ENCODE measurements at places on chromosomes 4 and X.

- DNase-seq, result no peak
Observed at GRCh38 chrX:14065800-14066199, 36.1 kb upstream of the GEMIN8 start.

GRCh38 chrX:154028502-154029184, 8.9 kb upstream of the IRAK1 start:
- DNase-seq, result no peak

GRCh38 chrX:53376888-53377287, 45.6 kb downstream of the SMC1A start:
- no peak for DNase-seq

GRCh38 chrX:82711457-82711856, 796.6 kb upstream of the POU3F4 start:
- DNase-seq, result no peak

- no peak for DNase-seq
Observed at GRCh38 chrX:146346102-146346501, 463.5 kb upstream of the CXorf51B start.

GRCh38 chrX:80792205-80792604, 17.5 kb downstream of the BRWD3 start:
- DNase-seq, result no peak

DNA sequence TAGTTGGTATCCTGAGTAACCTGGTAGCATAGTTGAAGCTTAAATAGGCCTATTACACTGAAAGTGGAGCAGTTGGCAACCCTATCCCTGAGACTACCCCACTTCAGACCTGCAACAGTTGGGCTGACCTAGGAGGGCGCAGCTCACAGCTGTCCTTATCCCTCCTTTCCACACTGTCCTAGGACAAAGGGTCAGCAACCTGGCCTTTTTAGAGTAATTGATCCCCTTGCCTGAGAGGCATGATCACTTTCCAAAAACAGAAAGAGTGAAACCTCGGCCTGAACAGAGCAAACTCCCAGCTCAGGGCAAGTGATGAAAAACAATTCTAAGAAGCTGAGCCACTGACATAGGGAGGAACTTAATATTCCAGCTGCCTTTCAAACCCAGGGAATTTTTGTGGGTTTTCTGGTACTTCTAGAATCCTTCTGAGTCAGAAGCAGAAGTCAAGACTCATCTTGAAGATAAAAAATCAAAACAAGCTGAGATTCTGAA, 94.9 kb upstream of the MYOZ2 start:
- no peak for DNase-seq

- DNase-seq, result no peak
Observed at GRCh38 chr4:3765271-3766035, 732 bp upstream of the ADRA2C start.

- no peak for DNase-seq
Observed at GRCh38 chr4:1793940-1794808, 1.1 kb downstream of the FGFR3 start.

DNA sequence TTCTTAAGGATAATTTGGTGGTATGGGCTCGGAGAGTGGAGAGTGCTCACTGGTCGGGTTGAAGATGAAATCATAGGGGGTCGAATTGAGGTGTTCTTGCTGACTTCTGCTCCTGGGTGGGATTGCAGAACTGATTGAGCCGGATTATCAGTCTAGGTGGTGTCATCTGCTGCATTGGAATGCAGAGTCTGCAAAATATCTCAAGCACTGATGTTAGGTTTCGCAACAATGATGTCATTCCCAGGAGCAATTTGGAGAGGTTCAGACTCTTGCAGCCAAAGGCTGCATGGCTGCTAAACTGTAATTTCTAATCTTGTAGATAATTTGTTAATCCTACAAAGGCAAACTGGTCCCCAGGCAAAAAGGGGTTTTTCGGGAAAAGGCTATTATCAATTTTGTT, 67.7 kb downstream of the RHOH start:
- no peak for DNase-seq

GRCh38 chr4:139453041-139453370, 915 bp upstream of the RAB33B start:
- peak; percentile 66 for DNase-seq

DNA sequence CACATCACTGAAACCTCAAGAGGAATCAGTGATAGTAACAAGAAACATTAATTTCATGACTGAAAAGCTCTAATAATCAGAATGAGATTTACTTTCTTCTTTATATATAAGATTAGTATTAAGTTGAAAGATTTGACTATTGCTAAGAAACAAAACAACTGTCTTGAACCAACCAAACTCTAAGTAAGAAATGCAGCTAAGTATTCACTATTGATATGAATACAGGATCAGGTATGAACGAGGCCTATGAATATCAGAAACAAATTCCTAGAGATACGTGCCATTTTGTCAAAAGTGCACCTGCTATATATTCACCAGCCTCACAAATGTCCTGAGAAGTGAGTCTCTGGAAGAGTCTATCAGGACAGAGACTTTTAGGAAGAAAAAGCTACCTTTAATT, 32.1 kb downstream of the GATB start:
- DNase-seq, result no peak

GRCh38 chr4:118279328-118279727, 73.5 kb downstream of the PRSS12 start:
- no peak for DNase-seq

- DNase-seq, result no peak
Observed at GRCh38 chr4:141759796-141760425, 123.5 kb downstream of the IL15 start.

DNA sequence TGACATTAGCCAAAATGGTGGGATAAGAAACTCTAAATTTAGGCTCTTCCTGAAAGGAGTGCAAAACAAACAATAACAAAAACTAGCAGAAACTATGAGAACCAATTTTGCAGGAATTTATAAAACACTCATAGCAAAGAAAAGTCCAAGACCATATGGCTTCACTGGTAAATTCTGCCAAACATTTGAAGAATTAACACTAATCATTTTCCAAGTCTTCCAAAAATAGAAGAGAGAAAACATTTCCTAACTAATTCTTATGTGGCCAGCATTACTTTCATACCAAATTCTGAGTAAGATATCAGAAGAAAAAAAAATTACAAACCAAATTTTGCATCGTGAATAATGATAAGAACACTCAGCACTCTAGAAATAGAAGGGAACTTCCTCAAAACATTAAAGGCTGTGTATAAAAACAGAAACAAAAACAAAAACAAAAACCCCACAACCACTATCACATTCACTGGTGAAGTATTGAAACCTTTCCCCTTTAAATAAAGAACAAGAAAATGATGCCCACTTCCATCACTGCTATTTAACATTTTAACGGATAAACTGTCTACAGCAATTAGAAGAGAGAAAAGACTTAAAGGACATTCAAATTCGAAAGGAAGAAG, 524.3 kb upstream of the GALNTL6 start:
- DNase-seq, result no peak

DNA sequence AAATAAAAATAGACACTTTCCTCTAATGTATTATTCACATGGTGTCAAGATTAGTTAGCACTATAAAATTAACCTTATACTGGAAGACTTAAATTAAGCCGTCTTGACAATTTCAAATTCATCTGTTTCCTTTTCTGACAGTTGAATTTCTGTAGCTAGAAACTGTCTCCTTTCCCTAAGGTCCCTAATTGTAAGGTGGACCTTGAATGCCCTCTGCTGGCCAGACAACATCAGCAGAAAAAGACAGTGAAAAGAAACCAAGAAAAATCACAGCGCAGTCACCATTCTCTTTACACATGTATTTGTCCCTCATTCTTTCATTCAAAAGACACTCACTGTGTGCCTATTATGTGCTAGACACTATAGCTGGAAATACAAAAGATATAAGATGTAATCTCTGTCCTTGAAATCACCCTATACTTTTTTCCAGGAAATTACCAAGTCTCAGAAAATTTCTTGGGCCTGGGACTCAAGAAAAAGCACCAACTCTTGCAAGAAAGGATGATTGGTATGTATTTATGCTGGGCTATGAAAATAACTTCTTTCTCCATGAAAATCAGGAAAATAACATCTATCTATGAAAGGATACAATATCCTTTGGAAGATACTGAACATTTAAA, 32.7 kb upstream of the AMBN start:
- peak; percentile 3 for DNase-seq

DNA sequence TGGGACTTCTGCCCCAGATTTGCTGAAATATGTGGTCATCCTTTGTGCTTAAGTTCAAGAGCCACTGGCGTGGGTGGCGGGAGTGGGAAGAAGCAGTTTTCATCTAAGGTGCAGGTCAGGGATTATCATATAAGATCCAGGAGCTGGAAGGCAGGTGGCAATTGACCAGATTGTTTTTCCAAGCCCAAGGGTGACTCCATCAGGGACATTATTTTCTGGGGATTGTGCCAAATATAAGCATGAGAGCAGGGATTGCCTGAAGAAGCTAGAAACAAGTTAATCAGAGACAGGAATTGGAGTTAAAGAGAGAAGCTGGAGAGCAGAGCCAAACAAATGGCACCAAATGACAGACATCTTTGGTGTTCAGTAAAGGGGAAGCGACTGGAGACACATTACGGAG, 19.4 kb upstream of the SEL1L3 start:
- DNase-seq, result no peak

- no peak for DNase-seq
Observed at GRCh38 chrX:75596178-75596577, 73.3 kb upstream of the ZDHHC15 start.

DNA sequence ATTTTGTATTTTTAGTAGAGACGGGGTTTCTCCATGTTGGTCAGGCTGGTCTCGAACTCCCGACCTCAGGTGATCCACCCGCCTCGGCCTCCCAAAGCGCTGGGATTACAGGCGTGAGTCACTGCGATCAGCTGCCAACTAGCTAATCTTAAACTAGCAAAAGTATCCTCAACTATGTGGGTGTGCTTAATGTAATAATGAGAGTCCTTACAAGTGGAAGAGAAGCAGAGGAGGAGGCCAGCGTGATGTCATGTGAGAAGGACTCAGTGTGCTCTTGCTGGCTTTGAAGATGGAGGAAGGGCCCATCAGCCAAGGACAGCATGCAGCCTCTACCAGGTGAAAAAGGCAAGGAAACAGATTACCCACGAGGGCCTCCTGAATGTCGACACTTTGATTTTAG, 19.6 kb downstream of the SCD5 start:
- DNase-seq, result no peak

DNA sequence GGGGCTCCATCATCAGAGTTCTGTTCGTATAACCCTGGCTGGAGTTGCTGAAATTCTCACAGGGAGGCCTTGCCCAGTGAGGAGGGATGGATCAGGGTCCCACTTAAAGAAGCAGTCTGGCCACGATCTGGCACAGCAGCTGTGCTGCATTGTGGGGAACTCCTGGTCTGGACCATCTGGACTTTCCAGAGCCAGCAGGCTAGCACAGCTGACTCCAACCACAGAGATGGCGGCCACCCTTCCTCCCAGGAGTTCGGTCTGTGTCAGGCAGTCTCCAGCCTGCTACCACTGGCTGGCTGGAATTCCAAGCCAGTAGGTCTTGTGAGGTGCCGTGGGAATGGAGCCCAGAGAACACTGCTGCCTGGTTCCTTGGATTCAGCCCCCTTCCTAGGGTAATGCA, 62.0 kb downstream of the SLAIN2 start:
- no peak for DNase-seq

- DNase-seq, result no peak
Observed at GRCh38 chr4:130026185-130026584, 930.2 kb downstream of the C4orf33 start.

- no peak for DNase-seq
Observed at GRCh38 chr4:122010610-122011009, 58.8 kb upstream of the TRPC3 start.

GRCh38 chr4:11496351-11496829, 67.7 kb upstream of the HS3ST1 start:
- DNase-seq, result no peak

DNA sequence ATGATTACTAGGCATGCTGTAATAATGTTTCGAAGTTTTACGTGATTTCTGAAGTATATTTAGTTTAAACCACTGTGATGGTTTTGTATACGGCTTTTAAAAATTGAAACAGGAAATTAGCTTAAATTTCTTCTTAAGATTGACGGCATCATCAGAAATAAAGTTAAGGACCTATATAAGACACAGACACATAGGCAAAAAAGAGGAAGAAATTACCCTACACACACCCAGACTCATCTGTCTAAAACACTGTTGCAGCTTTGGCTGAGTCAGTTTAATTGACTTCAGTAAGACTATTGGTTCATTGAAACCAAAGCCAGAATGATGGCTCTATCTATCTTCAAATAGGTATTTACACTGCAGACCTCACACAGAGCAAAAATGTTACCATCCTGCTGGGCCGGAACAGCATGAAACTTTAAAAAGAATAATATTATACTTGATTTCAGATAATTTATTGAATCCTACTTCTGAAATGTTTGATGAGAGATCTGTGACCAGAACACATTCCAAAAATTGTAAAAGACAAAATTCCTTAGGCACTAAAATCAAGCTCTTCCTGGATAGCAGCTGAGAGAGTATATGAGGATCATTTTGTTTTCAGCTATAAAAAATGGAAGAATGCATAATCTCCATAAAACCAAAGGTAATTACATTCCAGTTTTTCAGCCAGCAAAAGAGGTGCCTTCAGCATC, 4.5 kb downstream of the HHIP start:
- no peak for DNase-seq

DNA sequence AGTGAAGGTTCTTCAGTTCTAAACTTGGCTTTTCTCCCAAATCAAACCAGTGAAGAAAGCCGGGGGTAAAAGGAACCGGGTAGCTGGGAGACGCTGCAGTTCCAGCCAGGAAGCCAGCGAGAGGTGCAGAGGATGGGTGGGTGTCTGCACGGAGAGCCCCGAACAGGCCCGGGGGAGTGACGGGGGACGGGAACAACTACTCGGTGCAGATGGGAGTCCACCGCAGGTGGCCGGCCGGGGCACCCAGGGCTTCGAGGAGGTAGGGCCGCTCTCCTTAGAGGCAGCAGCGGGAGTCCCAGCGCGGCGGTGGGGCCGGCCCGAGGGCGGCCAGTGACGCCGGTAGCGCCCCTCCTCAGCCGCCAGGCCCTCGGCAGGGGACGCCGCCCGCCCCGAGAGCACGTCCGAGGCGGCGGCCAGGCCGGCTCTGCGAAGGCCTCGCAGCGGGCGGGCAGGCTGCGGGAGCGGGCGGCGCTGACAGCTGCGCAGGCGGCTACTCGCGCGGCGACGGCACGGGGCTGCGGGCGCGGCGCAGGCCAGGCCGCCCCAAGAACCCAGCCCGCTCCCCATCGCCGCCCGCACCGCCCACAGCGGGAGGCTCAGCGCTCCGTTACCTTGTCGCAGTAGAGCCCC, 449 bp downstream of the FBXL5 start:
- no peak for DNase-seq

GRCh38 chr4:99054428-99054994, 34.1 kb downstream of the ADH5 start:
- no peak for DNase-seq

Data from CD4-positive, alpha-beta T cell (primary cell).